ENCODE measurements at places on chromosomes 1 and 21. TPM values are rescaled to one million over a fixed set of nuclear protein-coding genes. Genes with fewer than 3 reads are reported as not detected.

Gene PTGFR
- 1.6 TPM for total RNA-seq

Gene ADGRL2
- 188 TPM for total RNA-seq

Gene OR2T4
- not detected for total RNA-seq

Gene ST6GALNAC3
- 16.3 TPM for total RNA-seq

Gene COL24A1
- 1.6 TPM for total RNA-seq

Gene WNT2B
- total RNA-seq = 5.6 TPM

Gene RNF186
- total RNA-seq = not detected

Gene VSIG8
- total RNA-seq = 0.31 TPM

Gene CYP4Z1
- 0.63 TPM for total RNA-seq

Gene GNAT2
- not detected for total RNA-seq

Gene RPE65
- 0.31 TPM for total RNA-seq

Gene ZDHHC18
- total RNA-seq = 15.7 TPM

Gene AMPD1
- total RNA-seq = not detected

Gene PTPRF
- 73.2 TPM for total RNA-seq

Gene LRRN2
- total RNA-seq = 16.3 TPM

Gene SLFNL1
- total RNA-seq = 4.4 TPM

Gene ARL8A
- 77.9 TPM for total RNA-seq
